ENCODE measurements at places on chromosomes 4 and X.

- DNase-seq, result no peak
Observed at GRCh38 chrX:17860179-17860780, 818 bp downstream of the RAI2 start.

GRCh38 chrX:8868906-8869305 is 67.7 kb upstream of the FAM9A start:
- no peak for DNase-seq

- no peak for DNase-seq
Observed at GRCh38 chr4:150082241-150082640, 4.0 kb downstream of the DCLK2 start.

- DNase-seq, result no peak
Observed at GRCh38 chr4:122246551-122246950, 94.4 kb downstream of the BLTP1 start.

DNA sequence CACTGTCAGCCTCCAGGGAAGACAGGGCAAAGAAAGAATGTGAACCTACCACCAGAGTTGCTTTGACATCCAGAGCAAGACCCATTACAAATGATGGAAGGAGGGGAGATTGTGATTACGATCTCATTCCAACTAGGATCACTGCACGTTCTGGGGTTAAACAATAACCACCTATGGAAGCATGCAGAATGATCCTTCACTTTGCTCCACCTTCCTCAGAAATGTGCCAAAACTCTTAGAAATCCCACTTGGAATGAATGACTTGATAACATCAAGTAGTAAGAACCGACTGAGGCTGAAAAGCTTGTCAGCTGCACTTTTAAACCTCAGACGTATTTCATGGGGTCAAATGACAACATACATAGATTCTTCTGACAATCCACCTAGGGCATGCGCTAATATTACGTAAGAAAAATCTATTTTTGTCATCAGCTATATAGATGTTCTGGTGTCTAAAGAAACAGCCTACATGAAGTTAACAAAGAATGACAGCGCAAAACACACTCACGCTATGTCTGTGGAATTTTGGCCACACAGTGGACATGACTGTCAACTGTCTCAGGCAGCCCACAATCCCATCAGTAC is 3.5 kb upstream of the STS start:
- no peak for DNase-seq

- no peak for DNase-seq
Observed at GRCh38 chrX:19840899-19841648, 46.3 kb downstream of the SH3KBP1 start.

DNA sequence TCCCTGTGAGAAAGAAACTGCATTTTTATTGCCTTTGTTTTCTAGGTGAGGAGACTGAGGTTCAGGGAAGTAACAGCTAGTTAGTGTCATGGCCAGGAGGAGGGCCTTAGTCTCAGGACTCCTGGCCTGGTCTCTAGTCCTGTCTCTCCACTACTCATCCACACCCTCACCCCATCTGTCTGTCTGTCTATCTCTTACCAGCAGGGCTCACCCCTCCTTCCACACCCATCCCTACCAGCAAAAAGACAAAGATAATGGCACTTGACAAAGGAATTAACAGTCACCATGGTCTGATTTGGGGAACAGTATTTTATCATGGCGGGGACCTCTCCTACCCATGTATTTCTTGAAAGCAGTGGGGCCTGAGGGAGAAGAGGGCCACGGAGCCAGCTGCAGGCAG is 125.8 kb downstream of the REPS2 start:
- DNase-seq, result no peak

GRCh38 chr4:158056689-158057245 is 116.1 kb downstream of the GASK1B start:
- no peak for DNase-seq

GRCh38 chrX:1391707-1392375 is at the start of gene SLC25A6:
Gene SLC25A6, minus strand, starts transcription at chrX:1392113. Its CDS starts 104 bp downstream, at chrX:1392009.
- peak; percentile 99 for DNase-seq

DNA sequence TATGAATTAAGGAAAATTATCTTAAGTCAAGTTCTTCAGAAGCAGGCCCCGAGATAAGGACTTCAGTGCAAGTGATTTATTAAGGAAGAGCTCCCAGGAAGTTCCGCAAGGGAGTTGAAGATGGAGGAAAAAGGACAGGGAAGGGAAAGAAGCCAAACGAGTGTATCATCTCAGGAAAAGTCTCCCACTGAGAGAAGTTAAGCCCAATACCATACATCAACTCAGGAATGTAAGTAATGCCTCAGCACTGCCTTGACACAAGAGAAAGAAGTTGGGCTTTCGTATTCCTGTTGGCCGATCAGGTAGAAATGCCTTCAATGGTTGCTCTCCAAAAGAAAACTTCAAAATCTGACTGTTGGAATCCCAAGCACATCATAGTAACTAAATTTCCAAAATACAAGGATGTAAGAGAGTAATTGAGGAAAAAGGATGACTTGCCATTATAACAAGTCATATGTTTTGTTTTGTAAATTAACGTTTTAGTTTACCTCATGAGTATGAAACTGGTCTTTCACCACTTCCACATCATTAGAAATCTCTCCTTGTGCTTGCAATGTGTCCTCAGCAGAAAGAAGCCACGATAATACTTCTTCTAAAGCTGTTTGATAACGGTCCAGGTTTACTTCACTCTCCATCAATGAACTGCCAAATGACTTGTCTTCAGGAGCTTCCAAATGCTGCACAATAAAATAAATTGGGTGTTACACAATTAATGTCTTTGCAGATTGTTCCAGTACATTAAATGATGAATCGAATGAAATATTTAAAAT is 566.7 kb downstream of the DMD start:
- no peak for DNase-seq

GRCh38 chr4:160318567-160319220 is 1215.8 kb downstream of the RAPGEF2 start:
- DNase-seq, result no peak

- no peak for DNase-seq
Observed at GRCh38 chr4:75179510-75179909, 246.6 kb downstream of the PARM1 start.

DNA sequence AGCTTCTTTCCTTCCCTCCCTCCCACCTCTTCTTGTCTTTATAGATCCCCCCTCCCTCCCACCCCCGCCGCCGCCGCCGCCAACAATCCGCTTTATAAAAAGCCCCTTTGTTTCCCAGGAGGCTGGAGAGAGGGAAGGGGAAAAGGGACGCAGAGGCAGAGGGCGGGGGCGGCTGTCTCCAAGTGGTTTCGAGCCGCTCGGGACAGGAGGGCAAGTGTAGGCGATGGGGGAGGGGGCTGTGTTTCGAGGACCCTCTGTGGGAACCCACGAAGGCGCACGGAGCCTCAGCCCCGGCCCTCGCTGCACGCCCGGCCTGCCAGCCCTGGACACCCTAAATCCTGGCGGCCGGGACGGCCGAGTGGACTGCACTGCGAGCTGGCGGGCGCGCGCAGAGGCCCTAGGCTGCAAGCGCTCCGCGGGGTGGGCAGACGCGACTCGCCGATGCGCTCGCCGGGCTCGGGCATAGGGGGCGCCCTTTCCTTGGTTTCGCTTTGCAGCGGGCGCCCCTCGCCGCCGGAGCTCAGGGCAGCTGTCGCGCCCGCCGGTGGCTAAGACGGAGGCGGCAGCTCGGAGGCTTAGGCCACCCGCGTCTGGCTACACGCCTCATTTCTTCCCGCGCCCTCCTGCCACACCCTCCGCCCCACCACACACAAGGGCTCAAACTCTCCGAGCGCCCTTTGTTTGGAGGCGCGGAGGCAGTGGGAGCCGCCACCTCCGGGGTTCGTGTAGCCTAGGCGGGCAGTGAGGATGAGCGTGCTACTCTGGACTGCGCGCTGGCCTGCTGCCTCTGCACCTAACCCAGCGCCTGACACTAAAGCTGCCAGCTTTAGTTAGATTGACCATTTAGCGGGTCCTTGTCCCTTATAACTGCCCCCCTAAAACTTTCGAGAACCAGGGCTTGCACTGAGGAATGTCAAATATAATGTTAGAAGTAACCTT is 2.2 kb downstream of the MAMLD1 start:
- peak; percentile 70 for DNase-seq

- DNase-seq, result no peak
Observed at GRCh38 chr4:108532187-108532586, 88.2 kb upstream of the RPL34 start.

DNA sequence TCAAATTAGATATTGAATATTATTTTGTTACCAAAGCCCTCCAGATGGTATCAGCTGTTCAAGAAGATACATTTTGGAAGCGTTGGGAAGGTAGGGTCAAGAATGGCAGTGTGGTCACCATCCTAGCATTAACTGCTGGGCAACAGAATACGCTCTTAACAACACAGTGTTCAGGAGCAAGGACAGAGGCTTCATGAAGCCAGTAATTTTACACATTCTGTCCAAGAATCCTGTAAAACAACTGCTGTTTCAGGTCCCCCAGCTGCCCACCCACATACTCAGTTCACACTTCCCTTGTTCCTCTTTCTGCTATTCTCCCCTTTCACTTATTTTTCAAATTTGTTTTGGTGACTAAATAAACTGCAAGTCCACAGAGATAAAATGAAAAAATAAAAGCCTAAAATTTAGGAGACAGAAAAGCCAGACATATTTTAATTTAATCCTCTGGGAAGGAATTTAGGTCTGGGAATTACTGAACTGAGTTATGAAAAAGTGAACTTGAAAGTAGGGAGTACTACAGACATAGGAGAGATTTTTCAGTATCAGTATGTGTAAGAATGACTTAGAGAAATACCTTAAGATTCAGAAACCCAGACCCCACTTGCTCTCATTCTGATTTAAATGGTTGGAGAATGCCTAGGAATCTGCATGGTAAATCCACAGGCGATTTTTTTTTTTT is 406.7 kb downstream of the MAPK10 start:
- DNase-seq, result no peak

- DNase-seq, result no peak
Observed at GRCh38 chrX:5051831-5052491, 1176.7 kb downstream of the NLGN4X start.

- no peak for DNase-seq
Observed at GRCh38 chr4:77126809-77127208, 30.2 kb upstream of the CCNG2 start.
